ENCODE measurements at places on chromosomes 12 and 14.

DNA sequence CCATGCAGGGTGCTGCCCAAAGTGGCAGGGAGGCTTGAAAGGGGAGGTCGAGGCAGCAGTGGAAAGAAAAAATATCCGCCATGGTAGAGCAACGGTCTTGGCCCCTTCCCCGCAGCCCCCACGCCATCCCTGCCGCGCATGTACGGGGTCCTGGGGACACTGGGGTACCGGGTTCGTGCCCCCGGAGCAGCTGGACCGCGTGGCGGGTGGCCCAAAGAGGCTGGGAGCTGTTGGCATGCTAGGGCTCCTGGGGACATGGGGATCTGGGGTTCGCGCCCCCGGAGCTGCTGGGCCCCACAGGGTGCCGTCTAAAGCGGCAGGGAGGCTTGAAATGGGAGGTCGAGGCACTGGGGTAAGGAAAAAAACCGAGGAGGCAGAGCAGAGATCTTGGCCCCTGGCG lies 316.5 kb downstream of the ALG10 start:
- no peak for DNase-seq

GRCh38 chr12:50538182-50538581 lies 33.4 kb downstream of the DIP2B start:
- DNase-seq: no peak

DNA sequence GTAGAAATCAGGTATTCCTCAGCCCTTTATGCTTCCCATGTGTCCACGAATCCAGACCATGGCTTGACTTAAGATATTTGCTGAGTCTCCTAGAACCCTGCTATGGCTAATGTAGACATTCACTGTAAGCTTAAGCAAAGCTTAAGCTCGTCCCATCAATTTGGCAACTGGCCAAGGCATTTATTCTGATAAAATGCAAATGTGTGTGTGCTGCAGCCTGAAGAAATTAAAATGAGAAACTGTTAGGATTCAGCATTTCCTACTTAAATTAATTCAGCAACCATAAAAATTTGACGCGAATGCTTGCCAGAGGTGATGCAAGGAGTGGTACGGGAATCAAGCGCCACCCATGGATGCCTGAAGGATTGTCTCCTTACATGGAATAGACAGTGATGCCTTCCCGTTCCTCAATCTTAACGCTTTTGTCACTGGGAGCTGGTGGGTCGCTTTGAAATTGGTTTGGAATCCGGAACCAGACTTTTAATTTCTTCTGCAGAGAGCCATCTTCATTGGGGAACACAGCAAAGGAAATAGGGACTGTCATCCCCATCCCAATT lies 13.2 kb downstream of the HEBP1 start:
- no peak for DNase-seq

GRCh38 chr12:63949902-63950301 lies 105.4 kb downstream of the SRGAP1 start:
- DNase-seq: no peak

GRCh38 chr14:33504246-33505099 lies 446.4 kb downstream of the EGLN3 start:
- no peak for DNase-seq

DNA sequence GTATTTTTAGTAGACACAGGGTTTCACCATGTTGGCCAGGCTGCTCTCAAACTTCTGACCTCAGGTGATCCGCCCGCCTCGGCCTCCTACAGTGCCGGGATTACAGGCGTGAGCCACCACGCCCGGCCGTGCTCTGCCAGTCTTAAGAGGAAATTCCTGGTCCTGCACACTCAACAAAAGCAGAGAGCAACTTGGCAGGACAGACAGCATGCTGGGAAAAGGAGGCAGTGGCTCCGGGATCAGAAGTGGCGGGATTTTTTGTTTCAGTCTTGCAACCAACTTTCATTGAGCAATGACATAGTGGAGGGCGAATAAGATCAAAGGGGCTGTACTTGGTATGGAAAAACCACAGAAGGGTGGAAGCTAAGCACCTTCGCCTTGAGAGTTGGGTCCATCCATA lies 2.1 kb downstream of the CKAP4 start:
- DNase-seq: no peak

DNA sequence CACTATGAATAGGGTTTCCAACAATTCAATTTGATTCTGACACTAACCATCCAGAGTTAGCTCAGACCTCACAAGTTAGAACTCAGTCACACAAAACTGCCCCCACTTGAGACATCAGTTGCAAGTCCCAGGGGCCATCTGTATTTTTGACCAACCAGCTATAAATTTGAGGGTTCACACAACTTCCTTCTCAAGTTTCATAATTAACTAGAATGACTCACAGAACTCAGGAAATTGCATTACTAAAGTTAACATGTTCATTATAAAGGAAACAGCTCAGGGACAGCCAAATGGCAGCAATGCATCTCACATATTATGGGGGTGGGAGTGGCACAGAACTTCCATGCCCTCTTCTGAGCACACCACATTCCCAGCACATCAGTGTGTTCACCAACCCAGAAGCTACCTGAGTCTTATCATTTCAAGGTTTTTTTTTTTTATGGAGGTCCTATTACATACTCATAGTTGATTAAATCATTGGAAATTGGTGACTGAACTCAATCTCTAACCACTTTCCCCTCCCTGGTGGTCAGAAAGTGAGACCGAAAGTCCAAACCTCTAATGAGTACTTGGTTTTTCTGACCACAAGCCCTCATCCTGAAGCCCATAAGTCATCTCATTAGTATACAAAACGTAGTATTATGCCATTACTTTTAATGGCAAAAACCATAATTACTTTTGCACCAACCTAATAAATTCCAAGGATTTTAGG lies 1721.5 kb upstream of the SEL1L start:
- no peak for DNase-seq

GRCh38 chr12:23950775-23951451 lies 1.4 kb upstream of the SOX5 start:
- DNase-seq: no peak

DNA sequence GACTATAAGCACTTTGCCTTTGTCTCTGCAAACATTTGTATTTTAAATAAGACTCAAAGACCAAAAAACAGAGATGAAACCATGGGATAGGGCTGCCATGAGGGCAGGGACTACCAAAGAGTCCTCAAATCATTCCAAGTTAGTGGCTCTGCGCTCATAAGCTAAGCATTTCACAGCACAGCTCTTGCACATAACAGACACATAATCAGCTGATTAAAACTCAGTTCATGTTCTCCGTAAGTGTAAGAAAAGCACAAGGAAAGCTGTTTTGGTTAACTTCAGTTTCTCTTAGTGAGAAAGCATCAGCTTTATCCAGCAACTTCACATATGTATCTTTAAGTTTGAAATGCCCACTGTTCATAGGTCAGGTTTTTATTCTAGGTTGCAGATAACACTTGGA lies 54.9 kb downstream of the IRAK3 start:
- no peak for DNase-seq
